CD8-positive, alpha-beta memory T cell (primary cell): ENCODE measurements at places on chromosomes 6 and 20.

GRCh38 chr6:121920616-121921015 lies 478.8 kb upstream of the HSF2 start:
- no peak for DNase-seq

GRCh38 chr6:129517288-129517687 lies 192.7 kb downstream of the ARHGAP18 start:
- no peak for DNase-seq

DNA sequence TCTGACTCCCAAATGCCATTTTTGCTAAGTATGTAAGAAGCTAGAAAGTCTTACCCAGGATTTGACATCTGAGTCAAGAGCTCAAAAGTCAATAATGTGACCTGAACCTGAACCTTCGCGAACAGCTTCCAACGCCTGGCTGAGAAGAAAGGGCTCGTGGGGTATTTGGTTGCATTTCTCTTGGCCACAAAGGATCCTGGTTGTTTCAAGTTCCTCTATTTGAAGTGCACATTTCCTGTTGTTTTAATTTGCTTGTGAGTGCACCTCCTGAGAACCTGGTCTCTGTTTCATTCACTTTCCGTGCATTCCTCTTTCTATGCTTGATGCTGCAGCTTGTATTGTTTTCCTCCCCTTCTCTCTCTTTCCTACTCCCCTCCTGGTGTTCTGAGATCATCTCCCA lies 212.5 kb downstream of the FOXA2 start:
- peak; percentile 18 for DNase-seq

DNA sequence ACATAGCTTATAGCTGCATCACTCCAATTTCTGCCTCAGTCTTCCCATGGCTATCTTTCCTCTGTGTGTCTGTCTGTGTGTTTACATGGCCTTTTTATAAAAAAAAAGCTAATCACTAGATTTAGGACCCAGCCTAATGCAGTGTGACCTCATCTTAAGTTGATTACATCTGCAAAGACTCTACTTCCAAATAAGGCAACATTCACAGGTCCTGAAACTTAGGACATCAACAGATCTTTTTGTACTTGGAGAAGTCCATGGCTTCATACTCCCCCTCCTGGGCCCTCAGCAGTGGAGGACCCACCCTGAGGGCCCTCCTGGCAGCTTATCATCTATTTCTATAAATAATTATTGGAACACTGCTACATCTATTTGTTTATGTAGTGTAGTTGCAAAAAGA lies 146.1 kb downstream of the LMBRD1 start:
- no peak for DNase-seq

DNA sequence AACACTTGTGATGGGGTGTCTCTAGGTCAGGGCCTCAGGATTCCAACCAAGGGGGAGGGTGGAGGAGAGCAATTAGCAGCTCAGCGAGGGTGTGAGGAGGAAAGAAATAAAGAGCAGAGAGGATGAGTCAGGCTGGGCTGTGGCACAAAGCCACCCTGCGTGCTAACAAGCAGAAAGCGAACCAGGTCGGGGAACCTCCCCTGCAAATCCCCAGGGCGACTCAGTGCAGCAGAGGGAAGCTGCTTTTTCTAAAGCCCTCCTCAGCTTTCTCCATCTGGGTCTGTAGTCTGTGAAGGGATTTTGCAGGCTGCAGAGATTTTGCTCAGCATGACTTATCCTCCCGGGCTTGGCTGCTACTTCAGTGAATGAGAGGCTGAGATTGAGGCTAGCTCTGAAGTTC lies 6.6 kb upstream of the SPO11 start:
- no peak for DNase-seq

GRCh38 chr20:20638878-20639277 lies 73.6 kb downstream of the RALGAPA2 start:
- DNase-seq, result no peak

- no peak for DNase-seq
These were observed 22.3 kb upstream of the RCAN2 start for GRCh38 chr6:46513533-46513932.

DNA sequence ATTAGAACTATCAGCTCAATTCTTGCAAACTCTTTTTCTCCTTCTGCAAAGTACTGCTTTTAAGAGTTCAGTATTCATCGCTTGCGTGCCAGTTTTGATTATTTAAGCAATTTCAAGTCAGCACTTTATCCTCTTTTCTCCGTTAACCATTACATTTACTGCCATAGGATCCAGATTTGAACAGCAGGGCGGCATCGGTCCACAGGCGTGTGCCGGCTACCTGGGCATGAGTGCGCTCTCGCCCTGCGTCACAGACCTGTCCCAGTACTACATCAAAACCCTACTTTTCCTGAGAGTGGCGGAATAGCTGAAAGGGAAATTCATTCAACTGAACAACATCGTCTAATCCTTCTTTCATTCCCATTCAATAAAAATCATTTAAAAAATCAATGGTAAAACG lies 53.4 kb downstream of the MYLK4 start:
- DNase-seq, result no peak

DNA sequence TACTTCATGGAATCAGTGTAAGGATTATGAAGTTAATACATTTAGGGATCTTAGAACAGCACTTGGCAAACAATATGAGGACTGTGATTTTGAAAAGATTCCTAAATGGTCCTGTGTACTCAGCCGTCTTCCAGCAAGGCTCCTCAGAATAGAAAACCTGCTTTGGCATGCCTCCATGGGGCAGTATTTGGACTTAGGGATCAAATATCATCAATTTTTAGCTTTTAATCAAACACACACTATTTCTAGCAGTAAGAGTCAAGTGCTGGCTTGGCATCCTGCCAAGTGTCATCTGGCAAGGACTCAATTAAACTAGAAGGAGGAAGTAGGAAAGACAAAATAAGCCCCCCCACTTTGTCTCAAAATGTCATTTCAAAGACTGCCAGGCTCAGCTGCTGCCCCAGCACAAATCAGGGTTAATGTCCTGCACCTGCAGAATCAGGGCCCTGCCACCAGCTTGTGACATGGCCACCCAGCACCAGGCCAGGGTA lies 40.8 kb downstream of the IYD start:
- DNase-seq, result no peak

DNA sequence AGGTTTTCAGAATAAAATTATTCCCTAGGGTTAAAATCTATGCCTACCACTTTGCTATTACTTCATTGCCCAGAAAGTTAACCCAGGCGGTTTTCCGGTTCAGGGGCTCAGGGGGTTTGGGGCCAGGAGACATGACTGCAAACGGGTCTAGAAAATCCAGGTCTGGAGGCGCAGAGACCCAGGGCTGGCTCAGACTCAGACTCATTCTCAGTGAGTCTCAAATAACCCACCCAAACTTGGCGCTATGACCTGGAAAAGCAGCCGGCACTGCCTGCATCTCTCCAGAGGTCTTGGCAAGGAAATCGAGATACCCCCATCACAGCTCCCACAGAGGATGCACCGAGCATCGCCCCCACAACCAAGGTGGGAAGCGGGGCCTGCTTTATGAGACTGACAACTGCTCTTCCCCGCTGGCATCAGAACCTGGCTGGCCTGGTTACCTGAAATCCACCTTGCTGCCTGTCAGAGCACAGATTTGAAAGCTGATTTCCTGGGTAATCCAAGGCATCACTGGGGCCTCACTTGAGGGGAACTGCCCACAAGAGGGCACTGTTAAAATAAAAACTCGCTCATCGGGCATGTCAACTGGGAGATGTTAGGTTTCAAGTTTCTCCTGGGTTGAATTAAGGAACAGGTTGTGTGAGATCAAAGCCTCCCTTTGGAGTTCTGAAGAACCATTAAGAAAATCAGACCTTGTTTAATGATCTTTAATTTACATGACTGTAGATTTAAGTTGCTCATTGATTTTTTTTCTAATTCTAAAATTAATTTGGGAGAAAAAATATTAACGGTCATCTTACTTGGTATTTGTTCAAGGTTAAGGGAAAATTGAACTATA lies 55.1 kb downstream of the KIF16B start:
- no peak for DNase-seq

DNA sequence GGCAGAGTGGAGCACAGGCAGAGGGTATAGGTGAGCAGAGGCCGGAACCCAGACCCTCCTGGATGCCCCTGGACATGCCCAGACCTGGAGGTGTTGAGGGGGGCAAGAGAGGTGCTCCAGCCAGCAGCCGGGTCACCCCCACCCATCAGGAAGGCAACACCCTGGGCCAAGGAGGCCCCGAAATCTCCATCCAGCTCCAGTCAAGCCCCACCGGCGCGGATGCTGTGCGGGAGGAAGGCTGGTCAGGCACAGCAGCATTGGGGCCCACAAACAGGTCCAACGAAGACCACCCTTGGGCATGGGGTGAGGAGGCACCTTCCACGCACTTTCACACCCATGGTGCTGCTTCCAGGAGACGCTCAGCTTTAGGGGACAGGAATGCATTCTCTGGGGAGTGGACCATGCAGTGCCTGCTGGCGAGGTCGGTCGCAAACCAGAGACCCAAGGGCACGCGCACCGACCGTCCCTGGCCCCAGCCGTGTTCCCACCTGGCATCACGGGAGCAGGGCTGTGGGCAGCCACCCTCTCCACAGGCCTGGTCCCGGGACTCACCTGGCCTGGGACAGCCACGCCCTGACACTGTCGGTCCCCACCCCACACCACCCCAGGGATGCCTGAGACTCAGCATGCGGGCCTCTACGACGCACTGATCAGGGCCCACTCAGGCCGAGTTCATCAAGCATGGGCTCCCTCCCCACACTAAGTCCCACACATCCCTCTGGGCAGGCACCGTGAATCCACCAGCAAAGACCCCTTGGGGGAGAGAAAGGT lies 43.6 kb upstream of the ZBP1 start:
- no peak for DNase-seq

- DNase-seq, result no peak
These were observed 8.9 kb upstream of the UBE2V1 start for GRCh38 chr20:50121858-50122271.

DNA sequence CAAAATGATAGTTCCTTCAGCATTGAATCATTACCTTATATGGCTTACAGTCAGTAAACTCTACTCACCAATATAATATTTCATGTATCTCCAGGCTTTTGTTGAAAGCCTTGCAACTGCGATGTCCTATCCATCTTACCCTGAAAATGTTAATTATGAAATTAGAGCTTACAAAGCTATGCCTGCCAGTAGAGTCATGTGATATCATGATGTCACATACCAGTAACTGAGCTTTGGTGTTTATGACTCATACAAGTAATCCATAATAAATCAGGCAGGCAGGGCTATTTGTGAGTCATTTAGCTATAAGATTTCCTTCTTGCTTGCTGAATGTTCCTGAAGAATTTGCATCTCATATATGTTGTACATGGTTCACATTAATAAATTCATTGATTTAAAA lies 44.9 kb upstream of the FAM83B start:
- no peak for DNase-seq

GRCh38 chr6:89260832-89261231 lies 43.7 kb upstream of the GABRR1 start:
- no peak for DNase-seq

- DNase-seq, result no peak
These were observed 12.2 kb upstream of the ZBTB46 start for GRCh38 chr20:63843222-63843621.

DNA sequence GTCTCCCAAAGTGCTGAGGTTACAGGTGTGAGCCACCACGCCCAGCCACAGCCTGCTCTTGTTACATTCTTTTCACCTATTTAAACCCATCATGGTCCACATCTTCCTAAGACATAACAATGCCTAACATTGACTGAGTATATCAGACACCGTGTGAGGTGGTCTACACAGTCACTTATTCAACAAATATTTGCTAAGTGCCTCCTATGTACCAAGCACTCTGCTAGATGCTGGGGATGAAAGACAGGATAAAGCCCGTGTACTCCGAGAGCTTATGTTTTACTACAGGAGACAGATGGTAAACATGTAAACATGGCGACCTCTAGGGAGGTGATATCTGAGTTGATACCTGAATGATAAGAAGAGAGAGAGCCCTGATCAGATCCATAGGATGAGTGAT lies 12.7 kb downstream of the BCL2L1 start:
- no peak for DNase-seq
